ENCODE measurements at places on chromosomes 7 and 10. TPM values are rescaled to one million over a fixed set of nuclear protein-coding genes. Genes with fewer than 3 reads are reported as not detected.

- no peak for DNase-seq
- H3K27ac ChIP-seq, result no peak overlapping the region
- no peaks in the 10 kb centered on the region for H3K36me3 ChIP-seq
- no peak overlapping the region for H3K4me3 ChIP-seq
Measured at GRCh38 chr10:44858988-44859387, 52.1 kb upstream of the TMEM72 start.

DNA sequence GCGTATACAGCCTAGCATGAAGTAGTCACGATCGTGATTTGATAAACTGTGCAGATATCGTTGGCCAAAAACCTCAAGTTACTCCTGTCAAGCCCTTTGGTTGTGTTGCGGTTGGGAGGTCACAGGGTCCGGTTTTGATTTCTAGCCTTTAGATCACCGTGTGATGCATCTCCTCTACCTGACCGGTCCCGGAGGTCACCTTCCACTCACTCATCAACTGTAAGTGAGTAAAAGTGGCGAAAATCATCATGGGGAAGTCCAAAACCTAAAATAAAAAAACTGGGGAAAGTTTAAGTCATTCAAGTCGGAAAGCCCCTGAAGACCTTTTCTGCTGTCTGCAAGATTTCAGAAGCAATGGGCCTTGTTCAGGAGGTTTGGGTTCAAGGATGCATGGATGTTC, 62.8 kb downstream of the ADARB2 start:
- no peak overlapping the region for H3K4me3 ChIP-seq
- peaks cover 9% of the 10 kb centered on the region for H3K27me3 ChIP-seq
- no peaks in the 10 kb centered on the region for H3K4me1 ChIP-seq
- no peaks in the 10 kb centered on the region for H3K36me3 ChIP-seq

DNA sequence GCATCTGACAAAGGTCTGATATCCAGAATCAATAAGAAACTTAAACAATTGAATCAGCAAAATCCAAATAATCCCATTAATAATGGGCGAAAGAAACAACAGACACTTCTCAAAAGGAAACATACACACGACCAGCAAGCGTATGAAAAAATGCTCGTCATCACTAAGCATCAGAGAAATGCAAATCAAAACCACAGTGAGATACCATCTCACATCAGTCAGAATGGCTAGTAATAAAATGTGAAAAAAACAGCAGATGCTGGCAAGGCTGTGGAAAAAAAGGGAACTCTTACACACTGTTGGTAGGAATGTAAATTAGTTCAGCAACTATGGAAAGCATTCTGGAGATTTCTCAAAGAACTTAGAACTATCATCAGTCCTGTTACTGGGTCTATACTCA, 496.7 kb downstream of the SH2D4B start:
- no peak overlapping the region for H3K4me3 ChIP-seq
- DNase-seq, result no peak
- peaks cover 4% of the 10 kb centered on the region for H3K27me3 ChIP-seq
- no peak overlapping the region for H3K27ac ChIP-seq
- no peaks in the 10 kb centered on the region for H3K36me3 ChIP-seq

DNA sequence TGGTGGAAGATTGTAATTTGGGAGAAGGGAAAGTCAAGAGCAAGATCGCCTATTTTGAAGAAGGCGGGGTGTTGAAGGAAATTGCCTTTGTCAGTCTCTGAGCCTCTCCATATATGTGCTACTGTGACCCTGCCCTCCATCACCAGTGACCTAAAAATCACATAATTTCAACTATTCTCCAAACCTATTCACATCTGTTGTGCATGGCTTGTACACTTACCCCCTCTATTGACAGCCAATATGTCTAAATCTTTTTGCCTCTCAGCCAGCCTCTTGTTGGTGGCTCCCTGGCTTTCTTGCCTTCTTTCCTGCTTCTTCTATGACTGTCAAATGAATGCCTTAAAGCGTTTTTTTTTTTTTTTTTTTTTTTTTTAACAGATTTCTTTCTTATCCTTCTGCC, 295.6 kb downstream of the AUTS2 start:
- H3K36me3 ChIP-seq, result no peaks in the 10 kb centered on the region
- H3K4me1 ChIP-seq, result peaks cover 3% of the 10 kb centered on the region
- H3K4me3 ChIP-seq, result no peak overlapping the region
- no peak overlapping the region for H3K27ac ChIP-seq
- no peak for DNase-seq
- H3K27me3 ChIP-seq, result no peaks in the 10 kb centered on the region

GRCh38 chr10:84012831-84013458, 126.4 kb upstream of the GHITM start:
- DNase-seq, result no peak
- no peaks in the 10 kb centered on the region for H3K36me3 ChIP-seq
- no peak overlapping the region for H3K4me3 ChIP-seq
- no peak overlapping the region for H3K27ac ChIP-seq
- no peaks in the 10 kb centered on the region for H3K4me1 ChIP-seq
- peaks cover 37% of the 10 kb centered on the region for H3K27me3 ChIP-seq

- DNase-seq, result peak; percentile 71
- peak overlapping the region; percentile 93 for H3K27ac ChIP-seq
- H3K27me3 ChIP-seq, result no peaks in the 10 kb centered on the region
- no peaks in the 10 kb centered on the region for H3K36me3 ChIP-seq
- H3K4me3 ChIP-seq, result peak overlapping the region; percentile 78
Measured at GRCh38 chr7:151756076-151756731, 120.7 kb downstream of the PRKAG2 start.

DNA sequence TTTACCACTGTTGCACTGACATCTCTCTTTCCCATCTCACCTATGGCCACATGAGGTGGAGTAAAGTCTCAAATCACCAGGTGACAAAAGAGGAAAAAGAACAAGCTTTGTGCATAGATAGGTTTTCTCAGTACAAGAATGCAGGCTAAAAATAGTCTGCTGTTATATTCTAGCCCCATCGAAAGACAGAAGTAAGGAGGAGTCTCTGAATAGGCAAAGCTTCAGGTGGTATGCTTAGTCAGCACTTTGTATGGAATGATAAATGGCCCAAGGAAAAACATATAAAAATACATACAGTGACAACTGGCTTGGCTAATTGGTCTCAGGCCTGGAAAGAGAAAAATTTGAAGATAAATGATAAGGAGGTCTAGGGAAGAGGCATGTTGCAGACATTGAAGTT, 39.6 kb upstream of the KCND2 start:
- H3K4me3 ChIP-seq, result no peak overlapping the region
- H3K4me1 ChIP-seq, result no peaks in the 10 kb centered on the region
- DNase-seq, result no peak

DNA sequence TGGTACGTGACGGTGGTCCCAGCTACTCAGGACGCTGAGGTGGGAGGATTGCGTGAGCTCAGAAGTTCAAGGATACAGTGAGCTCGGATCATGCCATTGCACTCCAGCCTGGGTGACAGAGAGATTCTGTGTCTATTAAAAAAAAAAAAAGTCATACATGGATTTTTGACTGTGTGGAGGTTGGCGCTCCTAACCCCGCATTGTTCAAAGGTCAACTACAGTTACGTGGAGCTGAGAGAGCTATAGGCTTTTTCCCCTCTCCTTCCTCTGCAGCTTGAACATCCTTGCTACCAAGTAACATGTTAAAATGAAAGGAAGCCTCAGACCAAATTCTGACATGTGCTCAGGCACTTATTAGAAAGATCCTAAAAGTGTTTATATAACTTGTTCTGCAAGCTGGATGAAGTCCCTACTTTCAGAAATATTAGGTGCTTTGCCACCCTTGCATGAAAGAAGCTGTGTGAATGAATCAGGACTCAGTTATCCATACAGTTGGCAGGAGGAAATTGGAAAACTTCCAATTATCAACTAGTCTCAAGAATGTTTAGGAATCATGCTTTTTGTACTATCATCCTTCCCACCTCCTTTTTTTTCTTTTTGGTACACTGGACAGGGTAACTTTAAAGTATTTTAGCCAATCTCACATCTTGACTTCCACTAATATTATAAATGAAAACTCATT, 12.5 kb upstream of the ST7 start:
- H3K27me3 ChIP-seq, result peaks cover 6% of the 10 kb centered on the region
- H3K36me3 ChIP-seq, result no peaks in the 10 kb centered on the region
- H3K4me3 ChIP-seq, result no peak overlapping the region
- H3K4me1 ChIP-seq, result peaks cover 2% of the 10 kb centered on the region

The BMPER gene
- total RNA-seq, result not detected

The FLNC gene
- total RNA-seq, result 0.12 TPM

The ANK3 gene
- 1.7 TPM for total RNA-seq

The TMEM270 gene
- total RNA-seq, result not detected

The UPK3B gene
- not detected for total RNA-seq

The CALHM3 gene
- not detected for total RNA-seq

The SPDYE6 gene
- not detected for total RNA-seq

The PGAM2 gene
- total RNA-seq, result 0.43 TPM

The ADCY1 gene
- total RNA-seq, result not detected

The GIMAP4 gene
- total RNA-seq, result 72.7 TPM

The FAM25G gene
- total RNA-seq, result not detected

The C1QL3 gene
- total RNA-seq, result 0.16 TPM

Measured in activated naive CD8-positive, alpha-beta T cell treated with anti-CD3 and anti-CD28 coated beads for 36 hours (primary cell).